ENCODE measurements at places on chromosomes 7 and 10.

- no peak for DNase-seq
Observed at GRCh38 chr10:63645195-63645594, 124.0 kb downstream of the REEP3 start.

GRCh38 chr7:157271315-157271990 lies 65.4 kb upstream of the DNAJB6 start:
- DNase-seq = no peak

- DNase-seq = no peak
Observed at GRCh38 chr10:34959321-34959720, 130.8 kb downstream of the CUL2 start.

- no peak for DNase-seq
Observed at GRCh38 chr7:150753826-150754603, 16.8 kb downstream of the GIMAP5 start.

DNA sequence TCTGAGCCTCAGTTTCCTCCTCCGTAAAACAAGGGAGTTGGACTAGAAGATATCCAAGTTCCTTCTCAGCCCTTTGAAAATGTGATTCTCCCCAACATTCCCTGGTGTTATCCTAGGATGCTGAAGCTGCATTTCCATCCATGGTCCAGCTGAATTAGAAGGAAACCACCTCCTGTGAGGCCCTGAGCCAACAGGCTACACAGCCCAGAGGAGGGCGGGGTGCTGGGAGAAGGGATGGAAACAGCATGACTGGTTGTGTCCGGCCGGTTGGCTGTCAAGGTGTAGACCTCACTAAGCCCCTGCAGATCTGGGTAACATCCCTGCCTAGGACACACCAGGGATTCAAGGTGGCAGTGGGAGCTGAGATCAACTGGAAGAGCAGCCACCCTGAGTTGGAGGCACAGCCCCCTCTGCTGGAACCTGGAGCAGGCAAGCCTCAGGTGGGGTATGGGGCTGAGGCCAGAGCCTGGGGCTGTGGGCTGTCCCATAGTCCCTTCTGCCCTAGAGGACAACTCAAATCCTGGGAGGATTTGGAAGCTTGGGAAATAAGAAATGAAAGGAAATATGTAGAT lies 72.0 kb downstream of the PAX2 start:
- no peak for DNase-seq

- DNase-seq = no peak
Observed at GRCh38 chr10:34491678-34492077, 323.4 kb downstream of the PARD3 start.

- DNase-seq = no peak
Observed at GRCh38 chr7:10268034-10268433, 705.6 kb upstream of the PHF14 start.
